LNCaP clone FGC (cell line): ENCODE measurements at places on chromosomes 2 and 18.

DNA sequence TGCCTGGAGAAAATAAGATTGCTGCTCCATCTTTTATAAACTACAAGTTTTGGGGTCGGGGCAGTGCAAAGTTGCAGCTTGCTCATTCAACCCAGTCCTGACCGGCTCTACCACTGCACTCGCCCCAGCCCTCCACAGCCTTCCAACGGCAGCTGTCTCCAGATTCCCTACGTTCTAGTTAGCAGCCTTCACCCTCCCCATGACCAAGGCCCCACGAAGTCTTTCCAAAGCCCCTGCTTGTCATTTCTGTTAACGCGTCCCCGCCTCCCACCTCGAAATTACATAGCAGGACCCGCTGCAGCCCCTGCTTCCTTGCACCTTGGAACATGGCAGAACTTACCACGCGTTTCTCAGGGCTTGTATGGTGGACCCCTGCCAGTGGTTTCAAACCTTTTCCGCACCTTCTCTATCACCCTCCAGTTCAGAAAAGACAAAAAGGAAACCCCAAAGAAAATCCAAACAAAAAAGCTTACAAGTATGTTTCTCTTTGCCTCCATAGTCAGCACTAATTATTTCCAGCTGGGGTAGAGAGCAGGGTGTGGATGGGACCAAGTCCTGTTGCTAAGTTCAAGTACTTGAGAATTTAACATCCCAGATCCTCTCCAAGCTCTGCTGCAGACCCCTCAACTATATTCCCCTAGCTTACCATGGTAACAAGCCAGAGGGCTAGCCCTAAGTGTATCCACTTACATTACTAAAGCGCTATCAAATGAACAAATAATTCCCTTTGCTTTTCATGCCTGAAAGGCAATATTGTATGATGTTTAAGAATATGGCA lies 161.5 kb downstream of the TGIF1 start:
- no peak for DNase-seq

GRCh38 chr18:22213333-22213973 lies 44.1 kb downstream of the GATA6 start:
- DNase-seq, result no peak

GRCh38 chr2:21233194-21233593 lies 109.4 kb downstream of the TDRD15 start:
- no peak for DNase-seq

- DNase-seq, result peak; percentile 31
These were observed 28.8 kb upstream of the DDX18 start for GRCh38 chr2:117785740-117786139.

DNA sequence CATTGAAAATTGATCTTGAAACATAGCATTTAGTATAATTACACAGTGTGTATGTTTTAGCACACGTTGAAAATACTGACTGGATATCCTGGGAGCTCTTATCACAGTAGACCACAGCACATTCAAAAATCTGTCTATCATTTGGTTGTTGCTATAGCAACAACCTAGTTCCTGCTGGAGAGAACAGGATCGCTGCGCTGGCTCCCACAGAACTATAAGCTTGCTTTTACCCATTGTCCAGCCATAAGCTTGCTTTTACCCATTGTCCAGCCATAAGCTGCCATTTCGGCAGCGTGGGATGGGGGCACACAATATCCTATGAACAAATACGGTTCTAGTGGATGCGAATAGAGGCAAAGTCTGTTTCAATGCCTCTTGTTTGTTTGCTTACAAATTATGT lies 70.4 kb upstream of the ST6GAL2 start:
- no peak for DNase-seq

DNA sequence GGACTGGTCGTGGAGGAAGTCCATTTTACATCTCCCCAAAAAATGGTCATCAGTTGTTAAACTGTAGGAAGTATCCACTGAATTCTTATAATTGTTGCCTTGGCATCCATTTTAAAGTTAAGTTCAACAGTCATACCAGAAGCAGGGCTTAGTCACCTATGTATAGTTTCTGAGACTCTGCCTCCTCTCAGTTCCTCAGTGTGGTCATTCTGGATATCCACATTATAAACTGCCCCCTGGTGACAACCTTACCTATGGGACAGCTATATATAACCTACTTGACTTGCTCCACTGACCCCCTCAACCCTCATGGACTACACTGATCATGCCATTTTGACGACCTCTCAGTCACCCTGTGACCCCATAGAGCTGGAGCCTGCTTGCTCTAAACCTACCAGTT lies 617.0 kb downstream of the LRP1B start:
- no peak for DNase-seq

- no peak for DNase-seq
These were observed 30.1 kb downstream of the COA5 start for GRCh38 chr2:98578231-98578630.

DNA sequence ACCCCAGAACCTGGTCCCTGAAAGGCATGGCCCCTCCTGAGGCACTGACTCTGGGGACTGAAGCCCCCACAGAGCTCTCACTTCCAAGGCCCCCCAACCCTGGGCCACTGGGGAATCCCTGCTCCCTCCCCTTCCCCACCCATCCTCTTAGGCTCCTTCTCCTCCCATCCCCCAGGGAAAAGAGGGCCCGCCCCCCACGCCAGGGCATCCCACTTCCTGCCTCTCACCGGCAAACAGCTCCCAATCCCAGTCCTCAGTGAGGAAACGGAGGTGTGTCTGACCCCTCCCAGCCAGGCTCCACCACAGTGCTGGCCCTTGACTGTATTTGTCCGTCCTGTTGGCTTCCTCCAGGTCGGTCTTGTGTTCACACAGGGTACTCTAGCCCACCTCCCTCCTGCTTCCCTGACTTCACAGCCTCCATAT lies 35.0 kb upstream of the PTMA start:
- DNase-seq, result no peak

GRCh38 chr2:162828545-162828944 lies 10.0 kb downstream of the KCNH7 start:
- no peak for DNase-seq

- no peak for DNase-seq
These were observed 169.6 kb upstream of the RGPD4 start for GRCh38 chr2:107657049-107657448.

DNA sequence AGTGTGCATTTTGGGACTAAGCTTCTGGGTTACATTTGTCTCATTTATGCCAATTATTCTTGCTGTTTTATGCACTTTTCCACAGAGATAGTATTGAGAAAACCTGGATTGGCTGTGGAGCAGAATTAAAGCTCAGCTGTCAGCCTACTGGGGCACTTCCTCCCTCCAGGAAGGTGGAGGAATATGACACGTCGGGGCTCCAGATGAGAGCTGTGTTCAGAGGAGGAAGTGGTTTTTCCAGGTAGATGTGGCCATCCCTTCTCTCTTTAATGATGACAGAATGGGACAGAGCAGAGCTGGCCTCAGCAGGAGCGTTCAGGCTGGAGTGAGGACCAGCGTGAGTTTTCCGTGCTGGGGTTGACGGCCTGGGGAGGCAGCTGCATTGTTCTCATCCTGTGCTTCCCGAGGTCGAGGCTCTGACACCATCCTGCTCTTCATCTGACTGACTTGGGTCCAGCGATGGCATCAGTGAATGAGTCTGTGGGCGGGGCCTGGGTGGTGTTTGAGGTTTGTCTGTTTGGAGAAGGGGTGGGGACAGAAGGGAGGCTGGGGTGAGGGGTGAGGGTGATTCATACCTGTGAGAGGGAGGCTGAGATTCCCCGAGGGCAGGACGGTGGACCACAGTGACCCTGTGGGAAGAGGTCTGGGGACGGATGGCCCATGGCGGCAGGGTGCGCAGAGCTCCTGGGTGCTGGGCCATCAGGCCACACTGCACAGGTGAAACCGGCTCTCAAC lies 207.0 kb downstream of the LDLRAD4 start:
- no peak for DNase-seq

DNA sequence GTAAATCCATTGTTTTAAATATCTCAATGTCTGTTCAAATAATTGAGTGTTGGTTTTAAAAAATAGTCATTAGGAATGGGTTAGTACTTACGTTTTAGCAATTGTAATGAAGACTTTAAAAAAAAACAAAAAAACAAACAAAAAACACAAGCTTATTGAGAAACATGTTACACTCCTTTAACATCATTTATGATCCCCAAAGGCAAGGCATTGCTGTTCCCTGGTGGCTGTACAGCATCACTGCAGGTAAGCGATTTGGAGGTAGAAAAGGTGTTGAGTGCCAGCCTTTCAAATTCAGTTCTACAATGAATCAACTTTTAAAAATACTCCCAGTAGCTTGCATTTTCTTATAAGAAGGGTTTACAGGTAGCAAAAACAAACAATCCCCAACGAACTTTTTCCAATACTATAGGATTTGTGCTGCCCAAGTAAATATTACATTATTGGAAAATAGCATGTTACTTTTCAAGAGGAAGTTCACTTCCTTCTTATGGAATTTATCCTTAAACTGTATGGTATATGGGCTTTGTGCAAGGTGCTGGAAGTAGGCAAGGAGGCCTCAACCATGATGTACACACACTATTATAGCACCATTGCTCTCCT lies 27.5 kb downstream of the CNRIP1 start:
- DNase-seq, result no peak

DNA sequence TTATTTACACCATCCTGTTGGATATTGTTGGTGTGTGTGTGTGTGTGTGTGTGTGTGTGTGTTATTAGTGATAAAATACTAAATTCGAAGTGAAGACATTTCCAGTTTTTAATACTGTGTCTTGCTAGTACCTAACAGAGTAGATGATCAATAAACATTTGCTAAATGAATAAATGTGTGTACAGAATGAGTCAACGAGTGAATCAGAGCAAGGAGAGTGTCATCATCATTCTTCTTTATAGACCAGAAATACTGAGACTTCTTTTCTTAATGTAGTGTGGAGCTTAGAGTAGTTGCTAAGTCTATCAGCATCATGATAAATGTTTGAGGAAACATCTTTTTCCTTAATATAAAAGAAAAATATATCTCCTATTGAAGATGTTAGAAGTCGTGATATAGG lies 169.7 kb upstream of the SATB2 start:
- DNase-seq, result no peak

DNA sequence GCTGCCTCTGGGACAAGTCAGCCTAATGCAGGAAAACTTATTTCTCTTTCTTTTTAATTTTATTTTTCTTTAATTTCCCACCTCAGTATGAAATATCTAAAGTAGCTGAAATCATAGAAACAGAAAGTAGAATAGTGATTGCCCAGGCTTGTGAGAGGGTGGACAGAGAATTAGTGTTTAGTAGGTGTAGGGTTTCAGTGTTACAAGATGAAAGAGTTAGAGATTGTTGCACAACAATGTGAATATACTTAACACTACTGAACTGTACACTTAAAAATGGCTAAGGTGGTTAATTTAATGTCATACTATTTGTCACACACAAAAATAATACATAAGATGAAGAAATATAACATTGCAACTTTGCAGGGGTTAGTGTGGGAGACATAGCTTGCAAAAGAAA lies 80.8 kb downstream of the NAT8 start:
- no peak for DNase-seq

DNA sequence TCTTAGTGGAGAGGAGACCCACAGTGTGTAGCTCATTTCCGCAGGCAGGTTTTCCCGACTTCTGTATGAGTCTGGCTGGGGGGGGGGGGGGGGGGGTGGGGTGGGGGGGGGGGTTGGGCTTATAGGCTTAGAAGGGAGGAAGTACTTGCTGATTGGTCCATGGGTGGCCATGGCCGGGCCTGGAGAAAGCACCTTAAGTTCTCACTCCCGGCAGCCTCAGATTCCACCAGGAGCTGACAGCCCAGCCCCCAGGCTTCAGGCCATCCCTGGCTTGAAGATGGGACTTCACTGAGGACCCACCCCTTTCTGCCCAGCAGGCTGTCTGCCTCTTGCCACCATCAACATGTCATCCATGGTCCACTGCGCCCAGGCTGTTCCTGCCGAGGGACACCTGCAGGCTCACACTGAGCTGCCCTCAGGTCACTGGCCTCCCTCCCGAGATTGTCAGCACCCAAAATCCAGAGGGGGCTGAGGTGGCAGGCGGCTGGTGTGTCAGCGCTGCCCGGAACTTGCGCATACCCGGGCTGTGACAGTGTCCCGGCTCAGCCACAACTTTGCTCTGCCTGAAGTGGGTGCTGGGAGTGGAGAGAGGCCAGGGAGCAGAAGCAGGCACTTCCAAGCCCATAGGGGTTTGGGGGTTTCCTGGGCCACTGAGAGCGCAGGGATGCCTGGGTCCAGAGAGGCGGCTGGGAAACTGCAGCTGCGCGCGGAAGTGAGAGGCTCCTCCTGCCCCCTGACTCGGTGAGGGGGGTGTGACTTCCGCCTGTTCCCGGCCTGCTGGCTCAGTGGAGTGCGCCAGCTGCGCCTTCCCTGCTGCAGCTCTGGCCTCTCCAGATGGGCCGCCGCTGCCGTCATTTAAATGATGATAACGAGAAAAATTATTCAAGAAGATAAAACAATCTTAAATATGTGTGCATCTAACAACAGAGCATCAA lies 256.1 kb downstream of the RPRM start:
- no peak for DNase-seq

DNA sequence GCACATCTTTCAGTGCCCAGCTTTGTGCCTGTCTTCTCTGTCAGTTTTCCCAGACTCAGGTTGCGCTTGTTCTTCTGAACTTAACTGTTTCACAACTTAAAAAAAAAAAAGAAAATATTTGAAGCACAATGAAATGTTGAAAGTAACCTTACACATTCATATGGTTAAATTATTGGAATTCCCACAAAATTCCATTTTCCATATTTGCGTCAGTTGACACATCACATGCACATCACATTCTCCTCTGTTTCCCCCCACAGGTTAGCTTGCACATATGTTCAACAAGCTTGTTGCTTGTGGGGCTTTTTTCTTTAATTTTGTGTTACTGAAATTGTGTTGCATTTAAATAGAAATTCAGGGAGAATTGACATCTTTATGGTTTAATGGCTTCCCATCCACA lies 8.3 kb downstream of the MYO1B start:
- no peak for DNase-seq

- DNase-seq, result no peak
These were observed 564.2 kb downstream of the TSN start for GRCh38 chr2:122319539-122320132.

- DNase-seq, result peak; percentile 94
These were observed 16.8 kb upstream of the ATP8B1 start for GRCh38 chr18:57819671-57820460.

- no peak for DNase-seq
These were observed 45.3 kb downstream of the PIKFYVE start for GRCh38 chr2:208311321-208311720.

DNA sequence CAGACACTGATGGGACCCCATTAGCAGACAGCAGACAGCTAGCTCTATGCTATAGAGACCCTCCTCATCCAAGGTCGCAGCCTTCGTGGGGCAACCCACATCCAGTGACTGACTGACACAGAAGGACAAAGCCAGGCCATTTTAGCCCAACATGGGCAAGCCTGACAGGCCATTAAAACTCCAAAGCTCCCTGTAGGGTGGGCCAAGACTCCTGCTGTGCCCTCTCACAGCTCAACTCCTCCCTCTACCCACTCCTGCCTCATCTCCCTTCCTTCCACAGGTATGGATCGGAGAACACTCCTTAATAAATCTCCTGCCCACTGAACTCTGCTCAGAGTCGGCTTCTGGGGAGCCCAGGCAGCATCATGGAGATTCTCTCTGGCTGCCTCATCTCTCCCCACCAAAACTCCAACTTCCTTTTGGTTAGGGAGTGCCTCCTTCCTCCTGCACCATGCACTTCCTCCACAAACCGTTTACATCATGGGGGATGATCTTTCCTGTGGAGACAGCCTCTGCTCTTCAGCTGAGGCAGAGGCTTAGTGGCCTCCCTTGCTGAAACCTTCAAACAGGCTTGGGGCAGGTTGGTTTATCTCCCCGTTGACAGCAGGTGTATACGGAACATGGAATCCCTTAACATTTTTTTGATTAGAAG lies 86.5 kb downstream of the ACTR3 start:
- no peak for DNase-seq

- DNase-seq, result peak; percentile 72
These were observed 89.2 kb upstream of the LRATD1 start for GRCh38 chr2:14543284-14543683.

- no peak for DNase-seq
These were observed 4.0 kb downstream of the CYP26B1 start for GRCh38 chr2:72143441-72144273.
